ENCODE measurements at places on chromosomes 6 and 20.
A peak's percentile ranks its signal among the peaks of the same experiment; 100 is the strongest.

DNA sequence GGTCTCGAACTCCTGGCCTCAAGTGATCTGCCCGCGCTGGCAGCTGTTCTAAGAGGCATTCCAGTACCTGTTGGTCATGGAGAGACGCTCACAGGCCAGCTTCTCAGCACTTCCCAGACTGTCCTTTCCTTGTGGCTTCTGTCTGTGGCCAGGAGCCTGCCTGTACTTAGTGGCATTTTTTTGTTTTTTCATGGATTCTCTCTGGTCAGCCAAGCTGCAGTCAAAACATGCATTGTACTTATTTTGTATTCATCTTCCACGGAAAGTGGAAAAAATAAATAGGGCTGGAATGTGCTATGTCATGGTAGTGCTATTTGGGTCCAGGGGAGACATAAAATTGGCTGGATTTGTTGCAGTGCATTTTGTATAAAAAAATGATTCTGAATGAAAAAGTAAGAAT lies 29.1 kb downstream of the ZDHHC14 start:
- no peak for DNase-seq

DNA sequence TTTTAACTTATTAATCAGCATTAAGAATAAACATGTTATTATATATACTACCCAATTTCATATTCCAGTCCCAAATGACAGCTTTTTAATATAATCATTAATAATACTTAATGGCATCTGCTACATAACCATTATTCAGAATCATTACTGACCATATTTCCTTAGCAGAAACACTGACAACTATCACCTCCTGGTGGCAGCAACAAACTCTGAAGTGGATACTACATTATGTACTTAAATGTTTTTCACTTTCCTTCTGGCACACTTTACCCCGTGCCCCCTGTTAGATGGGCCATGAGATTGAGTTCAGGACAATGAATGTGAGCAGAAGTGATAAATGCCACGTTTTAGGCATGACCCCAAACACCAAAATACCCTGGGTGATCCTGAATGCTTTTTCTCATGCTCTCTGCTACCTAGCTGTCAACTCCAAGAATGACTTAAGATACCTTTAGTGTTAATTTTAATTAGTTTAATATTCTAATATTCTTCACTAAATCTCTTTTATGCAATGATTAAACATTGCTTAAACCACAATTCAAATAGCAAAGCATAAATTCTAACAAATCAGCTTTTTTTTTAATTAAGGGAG lies 77.1 kb downstream of the LMBRD1 start:
- DNase-seq = no peak

DNA sequence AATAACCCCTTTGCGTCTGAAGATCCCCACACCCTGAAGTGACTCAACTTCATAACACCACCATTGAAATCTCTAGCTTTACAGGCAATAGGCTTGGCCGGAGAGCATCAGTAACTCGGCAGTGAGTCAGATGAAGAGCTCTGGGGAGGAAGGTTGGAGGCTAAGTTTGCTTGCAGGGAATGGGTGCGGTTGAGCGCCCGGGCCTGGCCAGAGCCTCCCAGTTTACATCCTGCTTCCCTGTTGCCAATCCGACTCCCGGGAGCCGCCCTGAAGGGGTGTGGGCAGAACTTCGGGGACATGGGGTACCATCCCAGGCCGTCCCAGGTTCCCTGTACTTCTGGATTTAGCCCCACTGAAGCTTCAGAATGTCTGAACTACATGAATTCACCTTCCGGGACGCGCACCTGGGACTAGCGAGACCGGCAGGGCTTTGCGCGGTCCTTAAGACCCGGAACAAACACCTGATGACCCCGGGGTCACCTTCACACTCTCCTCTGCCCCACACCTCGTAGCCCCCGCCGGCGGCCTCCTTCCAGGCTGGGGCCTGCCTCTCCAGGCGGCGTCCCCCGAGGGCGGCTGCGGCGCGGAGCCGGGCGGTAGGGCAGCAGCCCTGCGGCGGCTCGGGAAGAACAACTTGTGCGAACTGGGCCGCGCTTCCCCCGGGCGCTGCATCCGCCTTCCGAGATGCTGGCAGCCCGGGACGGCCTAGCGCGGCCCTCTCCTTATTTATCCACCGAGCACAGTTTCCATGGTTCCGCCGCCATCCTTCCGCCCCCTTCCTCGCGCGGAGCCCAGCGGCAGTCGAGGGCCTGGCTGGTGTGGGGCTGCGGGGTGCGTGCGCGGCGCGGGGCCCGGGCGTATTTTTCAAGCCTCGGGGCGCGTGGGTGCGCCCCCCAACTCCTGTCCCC lies 56.6 kb upstream of the RREB1 start:
- DNase-seq = peak; percentile 62

GRCh38 chr6:52922161-52922560 lies 12.7 kb upstream of the GSTA3 start:
- DNase-seq = no peak

- no peak for DNase-seq
Measured at GRCh38 chr6:27770724-27771123, 141.5 kb downstream of the OR2B2 start.

DNA sequence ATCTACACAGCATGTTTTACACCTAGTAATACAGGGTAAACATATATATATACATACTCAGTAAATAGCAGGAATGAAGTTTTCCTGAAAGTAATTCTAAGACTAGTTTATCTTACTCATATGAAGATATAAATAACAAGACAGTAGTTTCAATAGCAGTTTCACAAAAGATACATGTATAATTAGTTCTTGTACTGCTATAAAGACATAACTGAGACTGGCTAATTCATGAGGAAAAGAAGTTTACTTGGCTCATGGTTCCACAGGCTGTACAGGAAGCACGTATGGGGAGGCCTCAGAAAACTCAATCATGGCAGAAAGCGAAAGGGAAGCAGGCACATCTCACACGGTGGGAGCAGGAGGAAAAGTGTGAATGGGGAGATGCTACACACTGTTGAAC lies 16.9 kb downstream of the RARS2 start:
- no peak for DNase-seq

GRCh38 chr20:17969278-17969883 lies 563 bp downstream of the MGME1 start:
- no peak for DNase-seq

Measured in nephron progenitor cell (in vitro differentiated cells).